Activated CD8-positive, alpha-beta memory T cell treated with anti-CD3 and anti-CD28 coated beads for 48 hours (primary cell): ENCODE measurements at places on chromosomes 5 and 9.

GRCh38 chr9:93642961-93643360 is 66.6 kb downstream of the PHF2 start:
- DNase-seq = no peak

DNA sequence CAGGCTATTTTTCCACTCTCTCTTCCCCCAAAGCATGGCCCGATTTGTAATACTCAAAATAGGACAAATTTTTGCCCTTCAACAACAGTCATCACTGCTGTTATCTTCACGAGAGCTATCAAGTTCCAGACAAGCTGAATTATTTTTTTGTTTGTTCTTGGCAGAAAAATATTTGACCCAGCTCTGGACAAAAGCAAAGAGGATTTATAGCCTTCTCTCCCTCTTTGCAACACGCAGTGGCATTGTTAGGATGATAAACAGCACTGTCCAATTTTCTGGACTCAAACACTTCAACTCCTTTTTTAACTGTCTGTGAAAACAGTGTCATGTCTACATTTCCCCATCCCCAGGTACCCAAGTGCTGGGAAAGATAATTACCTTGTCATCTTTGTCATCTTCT is 160.3 kb downstream of the SLF1 start:
- no peak for DNase-seq

- no peak for DNase-seq
Measured at GRCh38 chr5:172420235-172420939, 33.9 kb downstream of the SH3PXD2B start.

GRCh38 chr5:151696470-151697061 is 9.9 kb upstream of the SPARC start:
- no peak for DNase-seq

GRCh38 chr5:99105216-99105615 is 176.4 kb upstream of the CHD1 start:
- no peak for DNase-seq

GRCh38 chr5:142278627-142279026 is 46.2 kb downstream of the SPRY4 start:
- no peak for DNase-seq
